ENCODE measurements at places on chromosomes 7 and 10.

- DNase-seq: no peak
Measured at GRCh38 chr10:63464402-63465292, 1.1 kb downstream of the JMJD1C start.

GRCh38 chr10:99370993-99371392 lies 41.8 kb downstream of the CNNM1 start:
- DNase-seq: no peak

DNA sequence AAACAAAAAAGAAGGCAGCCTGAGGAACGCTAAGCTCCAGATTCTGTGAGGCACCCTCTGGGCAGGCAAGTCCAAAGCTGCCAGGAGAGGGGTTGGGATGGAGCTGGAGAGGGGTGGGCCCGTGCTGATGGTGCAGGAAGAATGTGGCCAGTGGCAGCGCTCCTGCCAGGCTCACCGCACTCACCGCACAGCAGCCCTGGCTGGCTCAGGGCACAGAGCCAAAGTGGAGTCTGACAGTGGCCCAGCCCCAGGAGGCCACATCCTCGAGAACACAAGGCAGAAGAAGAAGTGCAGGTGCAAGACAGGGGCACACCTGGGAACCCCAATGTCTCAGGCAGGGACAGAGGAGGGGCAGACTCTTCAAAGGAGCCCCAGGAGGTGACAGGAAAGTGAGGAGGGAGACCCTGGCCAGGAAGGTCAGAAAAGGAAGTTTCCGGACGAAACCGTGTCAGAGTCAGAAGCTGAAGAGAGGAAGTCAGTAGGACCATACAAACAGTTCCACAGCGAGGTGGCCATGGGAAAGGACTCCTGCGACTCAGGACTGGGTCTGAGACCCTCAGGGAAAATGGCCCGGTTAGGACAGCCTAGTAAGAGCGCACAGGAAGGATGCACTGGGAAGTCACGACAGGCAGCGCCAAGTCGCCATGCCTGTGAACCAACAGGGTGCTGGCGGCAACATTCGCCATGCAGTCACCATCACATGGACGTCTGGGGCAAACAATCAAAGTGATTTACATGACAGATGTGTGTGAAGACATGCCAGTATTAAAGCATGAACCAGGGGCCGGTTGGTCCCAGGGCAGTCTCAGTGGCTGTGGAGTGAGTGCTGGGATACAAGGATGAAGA lies 54.4 kb downstream of the COBL start:
- no peak for DNase-seq

GRCh38 chr10:47260505-47261111 lies 39.4 kb upstream of the GDF10 start:
- DNase-seq: no peak

DNA sequence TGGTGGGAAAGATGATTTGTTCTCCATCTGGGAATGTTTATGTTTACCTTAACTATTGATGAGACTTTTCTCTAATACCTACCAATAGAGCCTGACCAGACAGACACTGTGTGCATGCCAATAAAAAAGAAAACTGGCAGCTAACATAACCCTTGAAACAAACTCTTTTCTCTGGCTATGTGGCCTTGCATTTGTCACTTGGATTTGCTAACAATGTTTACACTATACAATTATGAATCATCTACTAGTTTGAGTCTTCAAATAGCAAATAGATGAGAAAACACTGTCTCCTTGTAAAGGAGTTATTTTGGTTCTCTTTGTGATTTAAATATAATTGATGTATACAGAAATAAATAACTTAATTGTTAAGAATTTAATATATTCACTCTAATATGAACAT lies 273.1 kb downstream of the SEMA3D start:
- no peak for DNase-seq

- no peak for DNase-seq
Measured at GRCh38 chr7:108171164-108171563, 41.0 kb upstream of the LAMB4 start.

- peak; percentile 22 for DNase-seq
Measured at GRCh38 chr7:517774-518629, 1.6 kb downstream of the PDGFA start.

GRCh38 chr10:30997536-30998235 lies 34.0 kb downstream of the ZNF438 start:
- no peak for DNase-seq

DNA sequence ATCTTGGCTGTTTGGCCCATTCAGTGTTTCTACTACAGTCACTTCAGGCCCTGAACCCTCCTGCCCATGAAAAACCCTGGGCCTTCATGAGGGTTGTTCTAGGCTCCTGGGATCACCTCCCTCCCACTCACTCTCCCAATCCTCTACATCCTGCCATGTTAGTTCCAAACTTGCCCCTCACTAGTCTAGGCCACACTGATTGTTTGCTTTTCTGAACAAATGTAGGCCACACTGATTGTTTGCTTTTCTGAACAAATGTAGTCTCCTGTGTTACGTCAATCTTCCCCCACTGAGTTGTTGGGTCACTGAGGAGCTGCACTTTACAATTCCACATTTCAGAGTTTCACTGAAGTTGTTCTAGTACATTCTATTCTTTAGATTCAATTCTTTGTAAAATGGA lies 5.3 kb upstream of the ALDH18A1 start:
- DNase-seq: no peak

GRCh38 chr7:44067064-44067951 lies 1.9 kb upstream of the PGAM2 start:
- DNase-seq: no peak

DNA sequence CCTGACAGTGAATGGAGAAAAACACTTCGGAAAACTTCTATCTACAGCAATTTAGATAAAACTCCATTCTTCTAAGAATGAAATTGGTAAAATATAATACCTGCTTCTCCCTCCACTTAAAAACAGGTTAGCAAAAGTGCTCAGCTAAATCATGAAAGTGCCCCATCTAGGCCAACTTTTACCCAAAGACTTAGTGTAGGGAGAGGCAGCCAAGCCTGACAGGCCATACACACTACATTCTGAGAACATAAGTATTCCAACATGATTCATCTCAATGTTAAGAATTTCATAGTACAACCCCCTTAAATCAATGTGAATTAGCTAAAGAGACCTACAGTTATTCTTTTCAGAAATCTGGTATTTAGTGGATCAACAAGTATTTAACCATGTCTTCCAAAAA lies 7.2 kb downstream of the FAM3C start:
- DNase-seq: no peak

DNA sequence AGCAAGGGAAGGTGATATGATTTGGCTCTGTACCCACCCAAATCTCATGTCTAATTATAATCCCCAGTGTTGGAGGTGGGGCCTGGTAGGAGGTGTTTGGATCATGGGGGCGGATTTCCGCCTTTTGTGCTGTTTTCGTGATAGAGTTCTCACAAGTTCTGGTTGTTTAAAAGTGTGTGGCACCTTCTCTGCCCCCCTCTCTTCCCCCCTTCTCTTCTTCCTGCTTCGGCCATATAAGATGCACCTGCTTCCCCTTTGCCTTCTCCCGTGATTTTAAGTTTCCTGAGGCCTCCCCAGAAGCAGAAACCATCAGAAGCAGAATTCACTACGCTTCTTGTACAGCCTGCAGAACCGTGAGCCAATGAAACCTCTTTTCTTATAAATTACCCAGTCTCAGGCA lies 21.1 kb downstream of the BTRC start:
- DNase-seq: no peak

GRCh38 chr10:609868-610545 lies 79.5 kb downstream of the DIP2C start:
- no peak for DNase-seq
